Fibroblast of skin of abdomen (primary cell): ENCODE measurements at places on chromosomes 11 and 22.

- DNase-seq = no peak
These were observed 49.3 kb downstream of the WNT11 start for GRCh38 chr11:76156971-76157427.

GRCh38 chr11:129412494-129412893 is 36.8 kb downstream of the BARX2 start:
- DNase-seq = no peak

GRCh38 chr11:102361086-102362031 is 14.3 kb downstream of the BIRC2 start:
- DNase-seq = peak; percentile 59

DNA sequence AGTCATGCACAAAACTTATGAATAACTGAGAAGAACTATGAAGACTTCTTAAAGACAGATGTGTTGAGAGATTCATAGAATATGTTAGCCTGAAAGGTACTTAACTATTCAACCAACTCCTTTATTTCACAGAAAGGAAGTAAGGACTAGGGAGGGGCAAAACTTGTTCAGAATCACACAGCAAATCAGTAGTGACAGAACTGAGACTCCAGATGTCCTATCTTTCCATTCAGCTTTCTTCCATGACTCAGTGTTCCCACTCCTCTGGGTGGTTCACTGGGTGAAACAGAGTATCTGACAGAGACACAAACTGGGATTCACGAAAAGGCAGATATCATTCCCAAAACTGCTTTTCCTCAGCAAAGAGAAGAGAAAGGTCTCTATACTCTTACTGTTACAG is 1053.3 kb downstream of the DLG2 start:
- no peak for DNase-seq

- DNase-seq = no peak
These were observed 19.3 kb downstream of the DDX25 start for GRCh38 chr11:125923633-125924032.

GRCh38 chr11:83073258-83073657 is 1.6 kb upstream of the RAB30 start:
- no peak for DNase-seq

DNA sequence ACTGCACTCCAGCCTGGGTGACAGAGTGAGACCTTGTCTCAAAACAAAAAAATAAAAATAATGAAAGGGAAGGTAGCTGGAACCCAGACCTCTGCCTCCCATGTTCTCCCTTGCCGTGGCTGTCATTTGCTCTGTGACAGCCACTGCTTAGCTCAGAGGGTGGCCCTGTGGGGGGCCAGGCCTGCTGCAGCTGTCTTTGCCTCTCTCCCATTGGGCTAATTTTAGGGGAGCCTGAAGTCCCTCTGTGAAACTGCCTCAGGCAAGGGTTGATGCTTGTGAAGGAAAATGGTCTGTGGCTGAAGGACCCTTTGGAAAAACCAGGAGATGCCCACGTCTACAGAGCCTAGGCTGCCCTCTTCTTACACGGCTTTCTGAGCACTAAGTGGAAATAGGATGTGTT is 42.9 kb downstream of the C11orf91 start:
- DNase-seq = no peak
